CD8-positive, alpha-beta memory T cell (primary cell): ENCODE measurements at places on chromosomes 16 and 17. TPM values are rescaled to one million over a fixed set of nuclear protein-coding genes. Genes with fewer than 3 reads are reported as not detected.

DNA sequence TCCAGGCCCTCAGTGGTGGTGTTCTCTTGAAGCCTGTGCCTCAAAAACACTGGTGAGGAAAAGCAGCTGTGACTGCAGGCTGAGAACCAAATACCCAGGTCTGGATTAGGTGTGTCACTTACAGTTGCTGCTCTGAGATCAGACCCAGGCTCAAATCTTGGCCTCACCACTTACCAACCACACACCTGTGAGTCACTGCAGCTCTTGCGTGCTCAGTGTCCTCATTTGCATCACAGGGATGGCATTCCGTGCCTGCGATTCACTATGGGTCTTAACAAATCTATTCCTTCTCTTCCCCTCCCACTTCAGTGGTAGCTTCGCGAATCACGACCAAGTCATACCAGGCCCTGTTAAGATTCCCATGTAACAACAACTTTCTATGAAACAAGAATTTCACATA, 233.4 kb upstream of the HSBP1 start:
- H3K27ac ChIP-seq: no peak overlapping the region
- no peak overlapping the region for H3K4me3 ChIP-seq
- DNase-seq: no peak
- no peaks in the 10 kb centered on the region for H3K27me3 ChIP-seq
- H3K4me1 ChIP-seq: no peaks in the 10 kb centered on the region

DNA sequence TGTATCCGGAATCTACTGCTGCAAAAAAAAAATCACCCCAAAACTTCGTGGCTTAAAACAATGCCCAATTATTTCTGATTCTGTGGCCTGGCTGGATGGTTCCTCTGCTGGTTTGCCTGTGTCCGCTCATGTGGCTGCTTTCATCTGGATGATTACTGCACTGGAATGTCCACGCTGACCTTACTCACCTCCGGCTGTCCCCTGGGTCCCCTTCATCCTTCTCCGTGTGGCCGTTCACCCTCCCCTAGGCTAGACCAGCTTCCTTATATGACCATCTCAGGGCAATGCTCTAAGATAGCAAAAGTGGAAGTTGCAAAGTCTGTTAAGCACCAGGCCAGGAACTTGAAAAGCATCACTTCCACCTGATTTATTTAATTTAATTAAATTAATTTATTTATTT, 31.4 kb upstream of the SPNS2 start:
- H3K36me3 ChIP-seq: no peaks in the 10 kb centered on the region
- H3K27ac ChIP-seq: no peak overlapping the region
- H3K4me1 ChIP-seq: no peaks in the 10 kb centered on the region
- H3K4me3 ChIP-seq: no peak overlapping the region

DNA sequence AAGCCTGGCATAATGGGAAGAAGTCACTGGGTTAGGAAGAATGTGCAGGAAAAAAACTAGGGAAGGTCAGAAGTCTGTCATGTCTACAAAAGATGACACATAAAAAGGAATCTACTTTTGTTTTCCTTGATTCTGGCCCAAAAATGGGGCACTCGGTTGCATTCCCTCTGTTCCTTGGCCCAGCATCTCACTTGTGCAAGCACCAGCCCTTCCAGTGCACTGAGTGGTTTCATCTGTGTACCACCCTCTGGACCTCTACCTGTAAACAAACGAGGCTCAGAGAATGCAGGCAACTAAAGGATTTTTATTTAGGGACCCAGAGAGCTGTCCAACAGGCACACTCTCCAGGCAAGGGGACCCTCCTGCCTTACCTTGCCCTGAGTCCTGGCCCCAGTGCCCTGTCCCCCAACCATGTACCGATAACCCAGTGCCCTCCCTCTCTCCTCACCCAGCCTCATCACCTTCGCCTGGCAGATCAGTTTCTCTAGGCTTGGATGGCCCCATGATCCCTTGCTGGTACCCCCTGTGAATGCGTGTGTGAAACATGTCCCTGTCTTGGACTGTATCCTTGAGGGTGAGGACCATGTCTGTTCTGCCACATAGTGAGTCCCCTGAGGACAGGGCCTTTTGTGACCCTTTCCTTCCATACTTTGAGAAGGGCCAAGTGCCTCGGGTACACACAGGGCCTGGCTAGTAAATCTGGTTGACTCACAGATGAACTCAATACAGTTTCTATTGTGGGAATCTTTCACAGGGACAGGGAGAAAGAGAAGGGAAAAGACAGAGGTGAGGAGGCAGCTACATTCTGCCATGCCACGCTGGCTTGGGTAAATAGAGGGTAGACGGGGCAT, 13.3 kb downstream of the NXPH3 start:
- H3K36me3 ChIP-seq: peaks cover 4% of the 10 kb centered on the region
- no peaks in the 10 kb centered on the region for H3K4me1 ChIP-seq
- no peak for DNase-seq
- H3K27ac ChIP-seq: no peak overlapping the region

DNA sequence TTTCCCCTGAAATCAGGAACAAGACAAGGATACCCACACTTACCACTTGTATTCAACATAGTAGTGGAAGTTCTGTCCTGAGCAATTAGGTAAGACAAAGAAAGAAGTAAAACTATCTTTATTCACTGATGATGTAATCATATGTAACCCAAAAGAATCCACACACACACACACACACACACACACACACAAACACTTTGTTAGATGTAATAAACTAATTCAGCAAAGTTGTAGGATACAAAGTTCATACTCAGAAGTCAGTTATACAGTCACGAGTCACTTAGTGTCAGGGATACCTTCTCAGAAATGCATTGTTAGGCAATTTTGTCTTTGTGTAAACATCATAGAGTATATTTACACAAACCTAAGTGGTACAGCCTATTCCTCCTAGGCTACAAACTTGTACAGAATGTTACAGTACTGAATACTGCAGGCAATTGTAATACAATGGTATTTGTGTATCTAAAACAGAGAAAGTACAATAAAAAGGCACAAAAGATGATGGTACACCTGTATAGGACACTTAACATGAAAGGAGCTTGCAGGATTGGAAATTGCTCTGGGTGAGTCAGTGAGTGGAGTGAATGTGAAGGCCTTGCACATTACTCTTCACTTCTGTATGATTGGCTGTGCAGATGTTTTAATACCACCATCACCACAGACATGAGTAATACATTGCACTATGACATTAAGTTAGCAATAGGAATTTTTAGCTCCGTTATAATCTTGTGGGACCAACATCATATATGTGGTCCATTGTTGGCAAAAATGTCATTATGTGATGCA, 370.1 kb downstream of the ZFHX3 start:
- DNase-seq: no peak
- no peaks in the 10 kb centered on the region for H3K27me3 ChIP-seq
- H3K4me1 ChIP-seq: no peaks in the 10 kb centered on the region
- H3K27ac ChIP-seq: no peak overlapping the region
- no peaks in the 10 kb centered on the region for H3K36me3 ChIP-seq

GRCh38 chr16:86882586-86883280, 304.4 kb downstream of the FOXL1 start:
- H3K4me3 ChIP-seq: no peak overlapping the region
- H3K36me3 ChIP-seq: no peaks in the 10 kb centered on the region
- no peaks in the 10 kb centered on the region for H3K4me1 ChIP-seq
- H3K27ac ChIP-seq: no peak overlapping the region
- H3K27me3 ChIP-seq: peaks cover 10% of the 10 kb centered on the region

DNA sequence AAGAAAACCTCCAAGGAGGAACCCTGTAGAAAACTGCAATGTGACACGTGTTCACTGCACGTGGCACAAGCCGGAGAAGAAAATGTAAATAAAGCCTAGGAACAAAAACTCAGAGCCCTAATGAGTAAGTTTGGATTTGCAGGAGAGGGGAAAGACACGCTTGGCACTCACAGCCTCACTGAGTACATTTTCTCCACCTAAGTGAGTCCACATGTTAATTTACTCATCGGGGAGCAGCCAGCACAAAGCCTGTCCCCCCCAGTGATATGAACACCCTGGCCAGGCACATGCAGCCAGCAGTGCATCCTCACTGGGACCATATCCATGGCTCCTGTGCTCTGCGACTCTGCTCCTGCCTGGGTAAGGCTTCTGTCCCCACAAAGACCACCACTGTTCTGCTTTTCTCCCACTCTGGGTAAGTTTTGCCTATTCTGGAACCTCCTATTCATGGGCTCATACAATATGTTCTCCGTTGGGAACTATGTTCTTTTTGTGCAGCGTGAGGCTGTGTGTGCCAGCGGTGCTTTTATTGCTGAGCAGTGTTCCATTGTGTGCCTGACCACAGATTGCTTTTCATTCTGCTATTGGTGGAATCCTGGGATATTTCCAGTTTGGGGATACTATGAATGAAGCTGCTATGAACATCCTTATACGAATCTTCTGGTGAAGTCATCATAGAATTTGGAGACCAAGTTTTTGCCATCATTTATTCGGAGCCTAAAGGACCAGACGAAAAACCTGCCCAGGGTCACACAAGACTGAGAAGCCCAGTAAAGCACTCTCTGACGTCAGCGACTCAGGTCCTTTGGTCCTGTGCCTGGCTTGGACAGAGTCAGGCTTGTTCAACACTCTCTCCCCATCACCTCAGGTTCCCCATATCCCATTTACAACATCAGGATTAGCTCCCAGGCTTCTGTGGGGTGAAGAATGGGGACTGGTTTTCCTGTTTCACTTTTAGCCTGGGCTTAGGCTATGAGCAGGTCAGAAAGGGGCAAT, 53.3 kb downstream of the RNF112 start:
- H3K36me3 ChIP-seq: no peaks in the 10 kb centered on the region
- no peak overlapping the region for H3K4me3 ChIP-seq
- no peak for DNase-seq
- H3K27ac ChIP-seq: no peak overlapping the region
- peaks cover 39% of the 10 kb centered on the region for H3K4me1 ChIP-seq

GRCh38 chr16:12649356-12649755, 154.3 kb downstream of the CPPED1 start:
- no peak overlapping the region for H3K27ac ChIP-seq
- no peaks in the 10 kb centered on the region for H3K36me3 ChIP-seq
- no peak overlapping the region for H3K4me3 ChIP-seq

GRCh38 chr16:85902366-85903155, 3.6 kb downstream of the IRF8 start:
- DNase-seq: peak; percentile 49
- H3K36me3 ChIP-seq: no peaks in the 10 kb centered on the region
- peaks cover 37% of the 10 kb centered on the region for H3K4me1 ChIP-seq
- H3K4me3 ChIP-seq: peak overlapping the region; percentile 59

GRCh38 chr16:3591436-3591803, 14.2 kb upstream of the NLRC3 start:
- H3K4me3 ChIP-seq: no peak overlapping the region
- no peaks in the 10 kb centered on the region for H3K27me3 ChIP-seq
- H3K36me3 ChIP-seq: no peaks in the 10 kb centered on the region
- H3K27ac ChIP-seq: no peak overlapping the region

DNA sequence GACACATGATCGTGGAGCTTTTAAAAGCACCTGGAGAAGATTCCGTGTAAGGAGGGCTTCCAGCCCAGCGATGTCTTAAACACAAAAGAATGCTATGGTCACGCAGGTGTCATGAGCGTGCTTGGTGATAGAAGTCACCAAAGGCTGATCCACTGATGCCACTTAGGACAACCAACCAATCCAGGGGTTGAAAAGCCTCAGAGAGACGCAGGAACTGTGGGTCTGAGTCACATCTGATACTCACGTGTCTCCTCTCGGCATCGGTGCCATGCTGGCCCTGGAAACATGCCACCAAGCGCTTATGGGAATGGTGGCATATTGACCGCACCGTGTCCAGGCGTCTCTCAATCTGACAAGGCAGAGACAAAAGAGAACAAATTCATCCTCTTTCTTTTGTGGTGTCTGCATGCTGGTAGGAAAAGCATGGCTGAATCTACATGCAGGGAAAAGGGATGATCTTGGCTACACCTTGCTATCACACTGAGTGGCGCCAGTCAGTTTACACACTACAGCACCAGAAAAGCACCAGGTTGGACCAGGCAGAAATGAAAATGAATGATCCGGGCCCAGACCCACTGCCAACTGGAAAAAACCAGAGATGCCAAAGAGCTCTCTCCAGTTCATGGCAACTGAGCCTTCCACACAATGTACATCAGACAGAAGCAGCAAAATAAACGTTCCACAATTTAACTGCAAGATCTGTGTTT, 38.0 kb downstream of the ARHGAP17 start:
- DNase-seq: no peak
- H3K36me3 ChIP-seq: peaks cover 19% of the 10 kb centered on the region
- peaks cover 13% of the 10 kb centered on the region for H3K4me1 ChIP-seq
- no peaks in the 10 kb centered on the region for H3K27me3 ChIP-seq
- no peak overlapping the region for H3K4me3 ChIP-seq

- no peaks in the 10 kb centered on the region for H3K36me3 ChIP-seq
- H3K27ac ChIP-seq: no peak overlapping the region
Observed at GRCh38 chr16:54165912-54166865, 120.4 kb downstream of the IRX3 start.

- H3K4me3 ChIP-seq: peak overlapping the region; percentile 83
- peaks cover 13% of the 10 kb centered on the region for H3K4me1 ChIP-seq
Observed at GRCh38 chr17:7383742-7384488, 3.0 kb downstream of the TNK1 start.

DNA sequence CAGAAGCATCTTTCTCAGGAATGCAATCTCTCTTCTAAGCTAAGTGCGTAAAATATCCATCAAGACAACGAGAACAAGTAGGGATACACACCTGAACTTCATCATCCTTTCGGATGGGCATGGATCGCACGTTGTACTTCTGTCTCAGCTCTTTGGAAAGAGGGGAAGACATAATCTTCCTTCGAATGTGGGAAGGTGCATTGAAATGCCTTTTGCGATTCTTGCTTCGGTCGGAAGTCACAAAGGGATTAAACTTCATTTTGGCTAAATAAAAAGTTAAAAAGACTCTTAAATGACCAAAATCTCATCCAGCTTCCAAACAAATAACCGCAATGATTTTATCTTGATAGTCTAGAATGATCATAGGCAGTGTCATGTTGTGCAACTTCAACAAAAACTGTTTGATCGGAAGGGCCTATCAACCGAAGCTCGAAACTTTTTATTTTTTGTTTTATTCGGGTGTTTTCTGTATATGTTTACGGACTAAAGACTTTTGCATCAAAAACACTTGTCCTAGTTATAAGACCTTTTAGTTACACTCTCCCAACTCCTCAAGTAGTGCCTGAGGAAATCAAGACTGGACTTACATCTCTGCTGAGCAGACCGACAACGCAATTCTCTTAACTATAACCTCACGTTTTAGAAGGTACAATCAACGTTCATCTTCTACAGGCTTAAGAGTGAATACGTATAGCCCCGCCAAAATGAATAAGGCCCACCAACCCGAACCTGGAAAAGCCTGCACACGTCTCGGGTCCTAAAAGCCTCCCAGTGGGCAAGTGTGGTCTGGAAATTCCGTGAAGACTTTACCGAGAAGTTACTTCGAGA, 727 bp downstream of the RPL26 start:
- DNase-seq: no peak
- H3K27me3 ChIP-seq: no peaks in the 10 kb centered on the region
- H3K27ac ChIP-seq: peak overlapping the region; percentile 75
- H3K4me3 ChIP-seq: peak overlapping the region; percentile 90

GRCh38 chr17:38870259-38871165, 654 bp downstream of the LASP1 start:
- peaks cover 13% of the 10 kb centered on the region for H3K36me3 ChIP-seq
- peak overlapping the region; percentile 98 for H3K4me3 ChIP-seq
- H3K27me3 ChIP-seq: no peaks in the 10 kb centered on the region
- peaks cover 57% of the 10 kb centered on the region for H3K4me1 ChIP-seq
- peak overlapping the region; percentile 87 for H3K27ac ChIP-seq
- peak; percentile 64 for DNase-seq

The KRTAP4-1 gene
- polyA plus RNA-seq: not detected

The CNTNAP4 gene
- polyA plus RNA-seq: not detected

The PRR35 gene
- polyA plus RNA-seq: not detected

The FOXF1 gene
- polyA plus RNA-seq: not detected

The MYCBPAP gene
- not detected for polyA plus RNA-seq

The KCNJ2 gene
- polyA plus RNA-seq: not detected

The ZDHHC1 gene
- polyA plus RNA-seq: 0.60 TPM

The KRT12 gene
- not detected for polyA plus RNA-seq

The LGALS9C gene
- not detected for polyA plus RNA-seq

The TMEM204 gene
- polyA plus RNA-seq: 68.4 TPM

The EFCAB13 gene
- 1.4 TPM for polyA plus RNA-seq

The GAS2L2 gene
- polyA plus RNA-seq: not detected

The ZNF747 gene
- polyA plus RNA-seq: 8.4 TPM
